ENCODE measurements at places on chromosomes 1 and 21.

DNA sequence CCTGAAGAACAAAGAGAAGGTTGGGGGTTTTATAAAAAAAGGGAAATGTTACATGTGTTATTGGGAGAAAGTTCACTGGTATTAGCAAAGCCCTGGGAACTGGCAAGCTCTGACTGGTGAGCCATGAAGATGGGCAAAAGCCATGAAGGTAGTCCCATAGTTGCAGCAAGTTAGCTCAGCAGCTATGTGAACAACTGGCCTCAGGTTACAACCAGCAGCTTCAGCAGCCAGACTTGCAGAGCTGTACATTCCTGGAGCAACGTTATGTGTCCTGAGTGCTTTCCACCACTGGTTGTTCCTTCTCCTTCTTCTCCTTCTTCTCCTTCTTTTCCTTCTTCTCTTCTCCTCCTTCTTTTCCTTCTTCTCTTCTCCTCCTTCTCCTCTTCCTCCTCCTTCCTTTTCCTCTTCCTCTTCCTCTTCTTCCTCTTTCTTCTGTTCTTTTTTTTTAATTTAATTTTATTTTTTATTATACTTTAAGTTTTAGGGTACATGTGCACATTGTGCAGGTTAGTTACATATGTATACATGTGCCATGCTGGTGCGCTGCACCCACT is 56.1 kb upstream of the TLR5 start:
- DNase-seq, result no peak

DNA sequence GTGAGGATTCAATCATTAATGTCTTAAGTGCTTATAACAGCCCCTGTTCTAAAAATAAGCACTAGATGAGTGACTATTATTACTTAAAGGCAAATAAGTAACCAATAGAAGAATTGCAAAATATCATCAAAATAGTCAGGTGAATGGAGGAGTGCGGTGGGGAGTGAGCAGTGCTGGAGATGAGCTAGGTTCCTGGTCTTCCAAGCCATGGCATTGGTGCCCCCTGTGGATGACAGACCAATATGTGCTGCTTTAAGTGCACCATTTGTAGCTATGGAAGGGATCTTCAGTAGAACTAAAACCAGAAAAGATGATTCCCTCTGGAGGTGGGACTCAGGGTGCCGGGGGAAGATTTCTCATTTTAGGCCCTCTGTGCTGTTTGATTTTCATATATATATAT is 46.1 kb upstream of the SLC30A1 start:
- no peak for DNase-seq

DNA sequence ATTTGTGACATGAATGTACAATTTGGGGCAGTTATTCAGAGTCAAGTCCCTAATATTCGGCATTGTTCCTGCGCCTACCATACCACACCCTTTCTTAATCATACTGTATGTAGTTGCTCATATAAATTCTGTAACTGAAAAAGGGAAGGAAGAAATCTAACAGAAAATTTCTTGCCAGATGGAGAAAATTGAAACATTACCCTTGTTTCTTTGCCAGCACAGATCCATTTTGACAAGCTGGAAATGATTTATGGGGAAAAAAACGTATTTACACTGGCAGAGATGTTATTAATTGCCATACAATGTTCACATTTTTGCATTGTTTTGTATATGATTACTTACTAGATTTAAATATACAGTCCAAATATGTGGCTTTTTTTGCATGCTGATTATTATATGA is 363.8 kb upstream of the PKN2 start:
- no peak for DNase-seq

- no peak for DNase-seq
Observed at GRCh38 chr1:121516234-121516967, 331.6 kb downstream of the SRGAP2C start.

- DNase-seq, result no peak
Observed at GRCh38 chr1:220788900-220789299, 2.2 kb downstream of the MTARC1 start.

DNA sequence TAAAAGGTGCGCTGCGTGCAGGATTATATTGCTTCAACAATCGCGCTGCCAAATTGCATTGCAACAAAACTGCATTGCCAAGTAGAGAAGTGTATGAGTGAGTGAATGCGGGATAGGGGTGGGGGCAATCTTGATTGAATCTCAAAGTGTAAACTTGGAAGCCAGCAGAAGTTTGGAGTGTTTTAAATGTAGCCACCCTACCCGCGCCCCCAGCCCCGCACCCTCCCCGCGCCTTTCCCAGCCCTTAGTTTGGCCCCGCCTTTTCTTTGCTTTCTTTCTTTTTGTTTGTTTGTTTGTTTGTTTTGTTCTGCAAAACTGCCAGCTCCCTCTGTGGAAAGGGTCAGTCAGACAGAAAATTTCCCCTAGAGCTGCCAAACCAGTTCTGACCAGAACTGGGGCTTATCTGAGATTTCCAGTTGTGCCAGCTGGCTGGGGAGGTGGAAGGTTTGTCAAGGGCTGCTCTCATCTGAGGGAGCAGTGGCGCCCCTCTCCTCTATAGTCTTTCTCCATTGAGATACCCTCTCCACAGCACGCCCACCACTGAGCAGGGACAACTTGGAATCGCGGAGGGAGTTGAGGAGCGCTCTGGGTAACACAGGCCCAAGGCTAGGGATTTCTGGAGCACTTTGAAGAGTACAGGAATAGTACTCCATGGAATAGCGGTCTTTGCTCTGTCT is 666 bp upstream of the BEND5 start:
- DNase-seq, result no peak

DNA sequence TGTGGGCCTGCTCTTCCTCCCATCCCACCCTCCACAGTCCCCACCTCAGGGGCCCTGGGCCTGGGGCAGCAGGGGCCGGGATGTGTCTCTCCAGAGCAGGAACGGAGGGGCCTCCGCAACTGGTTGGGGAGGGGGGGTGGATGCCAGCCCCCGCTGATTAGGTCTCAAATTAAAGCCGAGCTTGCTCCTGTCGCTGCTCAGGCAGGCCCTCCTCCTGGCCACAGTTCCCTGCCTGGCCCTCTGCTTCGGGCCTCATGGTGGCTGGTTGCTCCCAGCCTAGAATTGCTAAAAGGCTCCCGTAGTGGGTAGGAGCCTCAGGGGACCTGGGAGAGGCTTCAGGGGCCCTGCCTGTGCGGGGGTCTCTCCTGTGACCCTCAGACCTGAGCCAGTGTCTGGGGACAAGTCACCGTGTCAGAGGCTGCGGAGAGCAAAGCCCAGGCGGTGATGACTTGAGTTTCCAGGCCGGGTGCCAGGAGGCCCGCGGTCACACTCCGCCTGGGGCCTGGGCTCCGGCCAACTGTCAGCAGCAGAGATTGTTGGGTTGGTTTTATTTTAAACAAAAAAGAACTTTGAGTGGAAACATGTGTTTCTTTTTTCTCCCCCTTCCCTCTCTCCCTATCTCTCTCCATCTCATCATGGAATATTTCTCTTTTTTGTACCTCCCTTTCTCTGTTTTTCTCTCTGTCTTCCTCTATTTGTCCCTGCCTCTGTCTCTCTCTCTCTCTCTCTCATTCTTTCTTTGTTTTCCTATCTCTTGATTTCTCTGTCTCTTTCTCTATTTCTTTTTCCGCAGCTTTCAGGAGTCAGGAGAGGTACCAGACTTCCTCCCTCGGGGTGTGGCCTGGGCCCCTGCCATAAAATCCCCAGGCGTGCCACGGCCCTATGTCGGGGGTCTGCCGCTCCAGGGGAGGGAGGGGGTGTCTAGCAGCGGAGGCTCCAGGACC is 20.0 kb upstream of the EPHA2 start:
- DNase-seq, result no peak

Data from NCI-H2081 treated with DMSO at 0.1 percent for 48 hours (cell line).